GM20000 (cell line): ENCODE measurements at places on chromosomes 5 and 9.

DNA sequence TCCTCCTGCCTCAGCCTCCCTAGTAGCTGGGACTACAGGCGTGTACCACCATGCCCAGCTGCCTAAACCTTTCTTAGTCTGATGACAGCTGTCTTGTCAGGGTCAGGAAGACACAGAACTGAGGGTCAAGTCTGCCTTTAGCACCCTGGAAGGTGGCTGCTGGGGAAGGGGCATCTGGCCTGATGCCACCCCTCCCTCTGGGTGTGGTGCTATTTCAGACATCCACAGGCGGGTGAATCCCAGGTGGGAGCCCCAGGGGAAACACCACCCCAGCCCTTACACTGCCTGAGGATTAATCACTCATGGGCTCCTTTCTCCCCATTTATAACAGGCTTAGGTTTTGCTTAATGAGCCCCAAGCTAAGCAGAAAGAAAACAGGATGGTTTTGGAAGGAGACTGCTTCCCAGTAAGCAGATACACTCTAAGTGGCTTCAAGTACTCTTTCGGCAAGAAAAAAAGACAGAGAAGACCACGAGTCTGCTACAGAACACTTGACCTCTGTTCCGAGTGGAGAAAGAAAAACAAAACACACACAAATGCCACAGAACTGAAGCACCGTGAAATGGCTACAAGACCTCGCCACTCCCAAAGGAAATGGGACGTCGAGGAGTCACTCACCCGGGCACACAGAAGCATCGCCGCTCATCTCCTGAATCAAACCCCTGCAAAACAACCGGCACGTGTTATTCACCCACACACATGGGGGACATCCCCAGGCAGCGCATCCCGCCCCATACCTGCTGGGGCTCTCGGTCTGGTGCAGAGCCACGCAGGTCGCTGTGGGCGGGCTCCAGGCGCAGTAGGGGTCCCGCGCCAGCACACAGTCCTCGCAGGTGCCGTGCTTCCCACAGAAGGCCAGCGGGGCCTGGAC lies 62.4 kb downstream of the SECISBP2 start:
- DNase-seq, result no peak

DNA sequence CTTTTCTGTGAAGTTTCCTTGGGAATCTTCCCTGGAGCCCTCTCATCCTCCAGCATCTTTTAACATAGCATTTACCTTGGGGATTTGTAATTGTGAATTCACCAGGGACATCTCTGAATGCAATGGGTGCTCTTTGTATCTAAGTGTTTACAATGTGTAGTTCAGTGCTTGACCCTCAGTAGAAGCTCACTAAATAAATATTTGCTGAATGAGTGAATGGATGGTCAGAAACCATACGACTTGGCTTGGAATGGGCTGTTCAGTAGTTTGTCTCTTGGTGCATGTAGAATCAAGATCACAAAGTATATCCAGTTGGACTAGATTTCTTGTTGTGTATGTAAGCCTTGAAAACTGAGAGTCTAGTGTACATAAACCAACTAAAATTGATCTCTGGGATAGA lies 81.8 kb upstream of the MEF2C start:
- DNase-seq, result no peak

DNA sequence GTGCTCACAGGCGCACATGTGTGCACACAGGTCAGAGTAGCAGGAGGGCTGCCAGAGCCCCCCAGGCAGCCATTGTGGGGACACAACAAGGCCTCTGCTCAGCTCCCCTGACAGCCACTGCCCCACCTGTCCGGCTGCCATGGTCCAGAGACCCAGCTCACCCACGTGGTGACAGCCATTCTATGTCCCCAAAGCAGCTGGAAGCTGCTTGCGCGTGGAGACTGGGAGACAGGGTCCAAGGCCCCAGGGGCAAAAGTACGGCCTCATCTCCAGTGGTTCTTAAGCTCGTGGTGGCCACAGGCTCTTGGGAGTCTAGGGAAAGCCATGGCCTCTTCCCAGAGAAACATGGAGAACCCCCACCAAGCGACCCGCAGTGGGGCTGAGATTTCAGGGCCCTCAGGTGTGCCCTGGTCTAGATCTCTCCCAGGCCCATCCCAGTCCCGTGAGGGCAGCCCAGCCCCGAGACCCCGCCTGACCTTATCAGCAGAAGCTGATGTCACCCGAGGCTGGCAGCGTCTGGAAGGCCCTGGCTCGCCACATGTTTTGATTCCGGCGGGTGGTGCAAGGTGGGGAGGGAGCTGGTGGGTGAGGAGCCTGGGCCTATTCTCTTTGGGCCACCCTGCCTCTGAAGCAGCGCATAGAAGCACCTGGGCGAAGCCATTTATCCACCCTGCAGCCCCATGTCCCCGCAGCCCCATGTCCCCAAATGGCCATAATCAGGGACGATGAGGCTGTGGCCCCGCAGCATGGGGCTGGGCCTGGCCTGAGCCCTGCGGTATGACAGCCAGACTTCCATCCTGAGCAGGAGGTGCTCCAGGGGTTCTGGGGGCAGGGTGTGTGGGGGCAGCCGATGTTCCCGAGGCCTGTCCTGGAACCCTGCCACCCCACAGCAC lies 31.7 kb downstream of the GLT6D1 start:
- DNase-seq, result no peak

DNA sequence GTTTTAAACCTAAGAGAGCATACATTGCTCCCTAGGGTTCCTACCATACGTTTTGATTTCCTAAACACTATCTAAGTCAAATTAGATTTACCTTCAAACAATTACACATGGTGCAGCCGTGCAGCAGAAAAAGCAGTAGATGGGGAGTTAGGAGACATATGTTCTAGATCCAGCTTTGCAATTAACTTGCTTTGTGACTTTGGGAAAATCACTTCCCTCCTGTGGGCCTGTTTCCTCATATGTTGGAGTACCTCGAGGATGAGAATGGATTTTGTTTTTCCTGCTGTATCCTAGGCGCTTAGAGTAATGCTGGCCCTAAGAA lies 711 bp downstream of the MRPL50 start:
- DNase-seq, result no peak

GRCh38 chr9:112774006-112774996 lies 23.7 kb downstream of the SNX30 start:
- no peak for DNase-seq

DNA sequence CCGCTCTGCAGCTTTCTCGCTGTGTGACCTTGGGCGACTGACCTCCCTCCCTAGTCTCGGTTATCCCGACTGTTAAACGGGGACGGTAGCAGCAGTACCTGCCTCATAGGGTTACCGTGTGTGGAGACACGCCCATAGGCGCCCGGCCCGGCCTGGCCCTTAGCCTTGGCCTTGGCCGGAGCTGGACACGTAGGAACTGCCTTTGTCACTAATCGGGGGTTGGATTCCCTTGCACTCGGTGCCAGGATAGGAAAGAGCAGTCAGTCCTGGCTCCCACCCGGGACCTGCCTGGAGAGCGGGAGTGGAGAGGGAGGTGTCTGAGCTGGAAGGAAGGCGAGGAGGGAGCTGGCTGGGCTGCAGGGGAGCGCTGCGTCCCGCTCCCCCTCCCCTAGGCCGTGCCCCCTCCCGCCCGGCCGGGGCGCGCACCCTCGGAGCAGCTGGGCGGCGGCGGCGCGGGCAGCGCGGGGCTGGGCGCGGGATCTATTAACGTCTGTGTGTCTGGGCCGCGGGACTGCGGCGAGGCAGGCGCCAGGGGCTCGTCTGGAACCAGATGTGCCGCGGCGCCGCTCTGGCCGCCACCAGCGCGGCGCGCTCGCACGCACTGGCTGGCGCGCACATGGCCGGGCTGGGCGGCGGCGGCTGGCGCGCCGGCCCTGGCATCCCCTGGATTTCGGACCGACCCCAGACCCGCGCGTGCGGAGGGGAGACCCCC lies 31.7 kb downstream of the PRRX2 start:
- peak; percentile 49 for DNase-seq

DNA sequence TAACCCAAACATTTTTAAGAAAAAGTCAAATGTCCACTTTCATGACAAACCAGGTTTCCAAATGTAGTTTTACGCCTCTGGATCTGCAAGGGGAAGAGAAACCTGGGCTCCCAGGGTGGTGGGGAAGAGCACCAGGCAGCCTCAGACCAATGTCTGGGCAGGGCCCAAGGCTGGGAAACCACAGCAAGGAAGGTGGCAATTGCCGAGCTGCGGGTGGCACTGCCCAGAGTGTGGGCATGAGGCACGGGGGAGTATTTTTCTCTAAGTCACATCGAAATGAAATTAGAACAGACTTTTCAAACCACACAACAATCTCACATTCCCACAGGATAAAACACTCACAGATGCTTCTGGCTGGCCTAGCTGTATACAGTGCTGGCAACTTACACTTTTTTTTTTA lies 32.6 kb upstream of the RASGEF1C start:
- DNase-seq, result no peak

DNA sequence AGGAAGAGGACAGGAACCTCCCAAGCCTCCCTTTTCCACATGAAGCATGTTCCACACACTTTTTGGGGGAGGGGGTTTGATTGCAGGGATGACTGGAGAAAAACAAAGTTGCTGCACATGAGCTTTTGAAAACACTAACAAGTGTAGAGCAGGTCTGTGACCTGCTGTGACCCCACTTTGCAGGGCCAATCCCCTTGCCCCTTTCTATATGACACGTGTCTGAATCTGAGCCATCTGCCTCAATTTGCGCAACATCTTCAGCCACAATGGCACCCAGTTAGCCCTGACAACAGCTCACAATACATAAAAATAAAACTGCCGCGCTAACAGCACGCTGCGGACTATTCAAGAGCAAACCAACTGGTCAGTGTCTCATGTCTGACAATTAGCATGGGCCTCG lies 227.8 kb upstream of the TBCA start:
- DNase-seq, result no peak

- no peak for DNase-seq
Measured at GRCh38 chr9:127293767-127294166, 29.2 kb downstream of the GARNL3 start.

GRCh38 chr5:176420972-176421544 lies 4.7 kb upstream of the CLTB start:
- no peak for DNase-seq

GRCh38 chr5:105150323-105150722 lies 1587.7 kb upstream of the NUDT12 start:
- DNase-seq, result no peak

DNA sequence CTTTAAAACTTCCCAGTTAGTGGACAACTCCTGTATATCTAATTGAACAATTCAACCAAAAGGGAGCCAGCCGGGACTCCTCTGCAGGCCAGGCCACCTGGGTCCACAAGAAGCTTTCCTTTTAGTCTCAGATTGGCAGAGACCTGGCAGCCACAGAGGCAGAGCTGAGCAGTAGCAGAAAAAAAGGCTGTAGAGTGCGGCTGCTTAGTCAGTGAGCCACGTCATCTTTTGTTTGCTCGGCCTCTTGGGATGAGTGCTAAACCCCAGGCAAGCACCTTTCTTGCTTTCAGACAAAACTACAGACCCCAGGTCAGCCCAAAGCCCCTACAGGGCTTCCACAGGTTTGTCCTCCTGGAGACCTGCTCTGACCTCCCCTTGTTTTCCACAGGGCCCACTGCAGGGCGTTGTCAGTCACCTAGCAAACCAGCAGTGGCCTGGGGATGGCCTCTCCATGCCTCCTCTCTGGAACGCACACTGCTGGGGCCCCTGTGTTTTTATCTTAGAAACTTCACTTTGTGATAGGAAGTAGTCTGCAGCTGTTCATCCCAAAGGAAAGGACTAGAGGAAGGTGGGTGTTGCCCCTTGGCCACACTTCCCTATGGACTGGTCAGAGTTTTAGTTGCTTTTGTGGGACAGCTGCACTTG lies 49.9 kb downstream of the SHB start:
- DNase-seq, result no peak

DNA sequence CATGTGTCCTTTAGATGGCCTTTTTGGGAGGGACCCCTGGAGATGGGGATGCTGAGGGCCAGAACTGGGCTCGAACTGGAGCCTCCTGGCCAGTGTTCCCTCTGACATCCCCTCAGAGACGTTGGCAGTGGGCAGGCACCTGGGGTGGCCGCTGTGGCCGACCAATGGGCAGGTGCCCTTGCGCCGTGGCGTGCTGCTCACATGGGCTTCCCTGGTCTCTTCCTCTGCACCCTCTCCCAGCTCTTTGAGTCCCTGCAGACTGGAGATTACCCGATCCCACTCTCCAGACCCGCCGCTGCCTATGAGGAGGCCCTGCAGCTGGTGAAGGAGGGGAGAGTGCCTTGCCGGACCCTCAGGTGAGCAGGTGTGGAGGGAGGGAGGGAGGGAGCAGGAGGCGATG lies 19.9 kb upstream of the DOLPP1 start:
- no peak for DNase-seq

DNA sequence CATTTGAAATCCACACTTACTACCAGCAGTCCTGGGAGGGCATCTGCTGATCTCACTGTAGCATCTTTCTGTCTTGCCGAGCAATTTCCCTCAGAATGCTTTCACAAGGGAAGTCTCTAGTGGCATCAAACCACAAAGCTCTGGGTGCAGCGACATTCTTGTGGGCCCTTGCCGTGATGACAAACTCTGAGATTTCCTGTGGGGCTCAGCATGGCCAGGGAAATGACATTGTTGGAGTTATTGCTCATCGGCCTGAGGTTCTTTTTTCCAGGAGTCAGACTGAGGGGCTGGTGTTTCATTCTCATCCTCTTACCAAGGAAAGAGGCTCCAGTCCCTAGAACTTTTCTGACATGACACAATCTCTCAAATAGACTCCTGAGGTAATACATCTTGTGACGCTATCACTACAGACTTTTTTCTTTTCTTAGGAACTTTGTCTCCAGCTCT lies 51.4 kb downstream of the PFDN1 start:
- DNase-seq, result no peak

DNA sequence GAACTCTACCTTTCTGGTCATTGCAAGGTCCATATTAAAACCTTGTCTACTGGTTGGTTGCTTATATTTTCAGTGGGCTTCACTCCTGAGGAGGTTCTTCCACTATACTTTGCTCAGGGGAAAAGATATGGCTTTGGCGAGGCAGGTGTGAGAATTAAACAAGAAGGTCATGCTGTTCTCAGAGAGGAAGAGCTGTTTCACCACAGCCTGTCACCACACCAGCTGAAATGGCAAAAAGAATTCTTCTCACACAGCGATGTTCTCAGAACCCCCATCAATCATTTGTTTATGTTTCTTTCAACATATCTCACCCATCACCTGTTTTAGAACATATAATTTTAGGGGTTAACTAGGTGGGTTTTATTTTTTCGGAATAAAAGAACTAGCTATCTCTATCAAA lies 38.6 kb downstream of the CAPSL start:
- DNase-seq, result peak; percentile 60

DNA sequence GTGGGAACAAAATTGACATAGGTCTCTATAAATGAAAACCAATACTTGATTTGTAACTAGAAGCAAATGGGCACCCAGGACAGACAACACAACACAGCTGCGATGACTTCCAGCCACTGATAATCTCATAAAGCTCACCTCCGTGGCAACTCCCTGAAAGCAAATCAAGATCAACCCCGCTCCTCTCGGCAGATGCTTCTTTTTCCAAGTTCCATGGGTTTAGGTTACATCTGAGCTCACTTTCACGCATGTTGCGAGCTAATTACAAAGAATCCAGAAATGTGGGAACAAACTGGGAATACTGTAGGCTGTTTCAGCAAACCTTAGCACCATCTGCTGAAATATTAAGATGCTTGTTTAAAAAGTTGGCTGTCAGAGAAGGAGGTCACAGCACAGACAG lies 153.9 kb downstream of the ELAVL2 start:
- DNase-seq, result no peak

GRCh38 chr5:38692781-38693527 lies 136.5 kb upstream of the LIFR start:
- no peak for DNase-seq
